H7 (cell line): ENCODE measurements at places on chromosomes 7 and 10. TPM values are rescaled to one million over a fixed set of nuclear protein-coding genes. Genes with fewer than 3 reads are reported as not detected.

- no peak for DNase-seq
Measured at GRCh38 chr10:2914741-2915140, 152.6 kb upstream of the PFKP start.

- no peak for DNase-seq
Measured at GRCh38 chr7:134293002-134293740, 23.6 kb downstream of the SLC35B4 start.

DNA sequence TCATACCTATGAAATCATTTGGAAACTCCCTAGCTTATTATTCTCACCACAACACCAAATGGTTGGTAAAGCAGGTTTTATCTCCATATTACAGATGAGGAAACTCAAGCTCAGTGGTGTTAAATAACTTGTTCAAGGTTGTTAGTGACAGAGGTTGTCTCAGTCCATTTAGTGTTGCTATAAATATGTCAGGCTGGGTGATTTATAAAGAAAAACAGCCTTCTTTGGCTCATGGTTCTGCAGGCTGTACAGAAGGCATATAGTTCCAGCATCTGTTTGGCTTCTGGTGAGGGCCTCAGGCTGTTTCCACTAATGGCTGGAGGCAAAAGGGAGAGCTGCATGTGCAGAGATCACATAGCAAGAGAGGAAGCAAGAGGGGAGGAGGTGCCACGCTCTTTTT is 96.6 kb downstream of the ZNF438 start:
- DNase-seq: no peak

DNA sequence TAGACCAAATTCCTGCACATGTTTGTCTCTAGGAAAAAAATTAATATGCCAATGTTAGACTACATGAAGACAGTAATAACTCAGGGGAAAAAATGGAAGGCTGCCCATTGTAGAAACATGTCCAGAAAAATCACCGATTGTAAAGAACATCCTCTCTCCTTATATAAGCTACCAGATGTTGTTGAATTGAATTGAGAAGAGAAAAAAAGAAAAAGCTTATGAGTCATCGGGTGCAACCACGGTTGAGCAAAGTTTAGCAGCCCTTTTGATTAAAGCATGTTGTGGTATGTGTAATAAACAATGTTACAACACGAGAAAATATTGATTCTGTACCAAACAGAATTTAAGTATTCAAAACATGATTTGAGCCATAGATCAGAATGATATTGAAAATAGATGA is 102.3 kb upstream of the ARHGAP21 start:
- DNase-seq: no peak

DNA sequence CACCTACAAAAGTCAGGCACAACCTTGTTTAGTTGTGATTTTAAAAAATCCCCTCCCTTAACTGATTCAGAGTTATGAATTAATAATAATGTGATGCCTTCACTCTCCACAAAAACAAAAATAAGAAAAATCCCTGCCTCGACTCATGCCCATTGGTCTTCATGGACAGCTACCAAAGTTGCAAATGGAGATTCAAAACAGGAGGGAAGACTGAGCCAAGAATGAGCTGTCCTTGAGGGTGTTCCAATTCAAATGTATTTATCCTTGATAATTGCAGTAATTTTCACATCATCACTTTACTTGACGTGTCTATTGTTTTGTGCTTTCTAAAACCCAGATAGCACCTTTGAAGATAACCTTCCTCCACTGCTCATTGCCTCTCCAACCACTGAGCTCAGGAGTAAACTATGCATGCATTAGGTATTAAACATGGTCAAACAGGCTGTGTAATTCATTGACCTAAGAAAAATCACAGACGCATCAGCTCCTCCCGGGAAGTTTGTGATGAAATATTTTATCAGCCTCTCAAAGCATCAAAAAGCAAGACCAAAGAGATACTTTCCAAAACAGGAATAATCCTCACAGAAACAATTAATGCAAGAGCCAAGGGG is 712.7 kb upstream of the IGFBP3 start:
- no peak for DNase-seq

The RELN gene
- 0.24 TPM in 1 of 2 replicates, not detected in the other for total RNA-seq

- DNase-seq: no peak
Measured at GRCh38 chr7:56605146-56605545, 488.9 kb upstream of the NUPR2 start.

DNA sequence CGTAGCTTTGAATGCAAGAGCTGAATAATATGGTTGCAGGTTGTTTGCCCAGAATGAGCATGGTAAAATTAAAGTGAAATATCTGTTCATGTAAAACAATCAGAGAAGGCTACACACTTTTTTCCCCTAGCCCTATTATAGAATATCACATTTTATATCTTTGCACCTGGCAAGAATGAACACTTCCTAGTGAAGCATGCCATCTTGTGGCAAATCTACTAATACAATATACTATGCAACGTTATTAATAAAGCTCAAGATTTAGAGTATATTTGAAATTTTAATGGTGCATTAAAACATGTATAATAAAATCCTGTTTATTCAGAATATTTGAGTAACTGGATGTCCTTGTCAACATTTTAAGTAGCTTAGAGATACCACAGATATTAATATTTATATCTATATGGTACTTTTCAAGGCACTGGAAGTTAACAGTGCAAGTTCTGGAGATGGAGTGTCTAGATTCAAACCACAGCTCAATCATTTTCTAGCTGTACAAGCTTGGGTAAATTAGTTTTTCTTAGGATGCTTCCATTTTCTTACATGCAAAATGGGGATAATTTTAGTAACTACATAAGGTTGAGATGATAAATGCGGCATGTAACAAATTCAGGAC is 643.1 kb upstream of the SEMA3D start:
- no peak for DNase-seq
